Placental pericyte (primary cell): ENCODE measurements at places on chromosomes 1 and 21. TPM values are rescaled to one million over a fixed set of nuclear protein-coding genes. Genes with fewer than 3 reads are reported as not detected.

The ANKRD45 gene
- total RNA-seq = 0.22 and 0.29 TPM in 2 replicates

The RGS5 gene
- 2.2 and 22.5 TPM in 2 replicates for total RNA-seq

The NMNAT2 gene
- 0.22 and 6.0 TPM in 2 replicates for total RNA-seq

The SYT6 gene
- 0.22 TPM in 1 of 2 replicates, not detected in the other for total RNA-seq

The CCT3 gene
- 235 and 416 TPM in 2 replicates for total RNA-seq
